ENCODE measurements at places on chromosomes 16 and 17. TPM values are rescaled to one million over a fixed set of nuclear protein-coding genes. Genes with fewer than 3 reads are reported as not detected.

RRN3 gene
- total RNA-seq, result 21.7 TPM

DNA sequence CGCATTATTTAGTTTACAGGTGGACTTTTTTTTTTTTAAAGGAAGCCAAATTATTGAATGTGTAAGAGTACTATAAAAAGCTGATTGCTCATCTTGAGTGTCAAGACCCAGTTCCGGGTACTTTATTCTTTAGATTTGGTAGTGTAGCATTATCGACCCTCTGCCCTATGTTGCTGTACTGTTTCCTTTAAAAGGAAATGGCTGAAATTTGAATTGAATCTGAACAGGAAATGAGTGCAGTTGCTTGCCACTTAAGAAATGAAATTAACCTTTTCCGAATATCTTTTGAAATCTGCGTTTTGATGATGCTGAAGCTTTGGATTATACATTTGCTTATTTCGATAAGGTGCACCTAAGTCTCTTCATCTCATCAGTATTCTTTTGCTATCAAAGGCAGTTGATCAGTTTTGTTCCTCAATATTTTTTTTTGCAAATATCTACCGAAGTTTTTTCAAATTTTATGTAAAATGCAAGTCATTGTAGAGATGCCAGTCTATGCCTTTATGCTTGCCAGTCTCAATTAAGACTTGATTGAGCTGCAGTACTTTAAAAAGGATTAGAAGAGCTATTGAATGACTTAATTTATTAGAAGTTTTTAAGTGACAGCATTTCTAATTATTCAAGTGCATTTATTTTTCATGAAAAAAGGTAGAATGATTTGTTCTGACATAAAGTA is 1.8 kb downstream of the GGNBP2 start:
- peak; percentile 79 for DNase-seq

DNA sequence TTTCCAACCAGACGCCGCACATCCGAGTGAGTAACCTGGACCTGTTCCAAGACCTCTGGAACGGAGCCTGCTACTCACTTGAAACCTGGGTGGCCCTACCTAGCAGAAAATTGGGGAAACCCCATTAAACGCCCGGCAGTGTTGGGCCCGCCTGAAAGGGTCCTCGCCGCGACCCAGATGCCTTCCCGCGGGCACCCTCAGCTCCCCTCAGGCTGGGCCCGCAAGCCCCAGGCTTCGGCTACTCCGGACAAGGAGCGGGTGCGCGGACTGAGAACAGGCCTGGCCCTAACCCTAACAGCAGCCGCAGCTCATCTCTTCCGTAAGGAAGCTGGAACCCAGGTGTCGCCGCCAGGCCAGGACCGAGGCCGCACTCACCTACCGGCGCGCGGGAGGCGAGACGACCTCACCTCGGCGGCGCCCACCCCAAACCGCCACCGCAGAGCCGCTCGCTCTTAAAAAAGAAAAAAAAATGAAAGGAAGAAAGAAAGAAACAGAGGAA is 344 bp downstream of the PSME3IP1 start:
- peak; percentile 60 for DNase-seq

GRCh38 chr17:74125156-74125555 is 78.3 kb upstream of the RPL38 start:
- DNase-seq, result no peak

KRT20 gene
- total RNA-seq, result not detected

DNA sequence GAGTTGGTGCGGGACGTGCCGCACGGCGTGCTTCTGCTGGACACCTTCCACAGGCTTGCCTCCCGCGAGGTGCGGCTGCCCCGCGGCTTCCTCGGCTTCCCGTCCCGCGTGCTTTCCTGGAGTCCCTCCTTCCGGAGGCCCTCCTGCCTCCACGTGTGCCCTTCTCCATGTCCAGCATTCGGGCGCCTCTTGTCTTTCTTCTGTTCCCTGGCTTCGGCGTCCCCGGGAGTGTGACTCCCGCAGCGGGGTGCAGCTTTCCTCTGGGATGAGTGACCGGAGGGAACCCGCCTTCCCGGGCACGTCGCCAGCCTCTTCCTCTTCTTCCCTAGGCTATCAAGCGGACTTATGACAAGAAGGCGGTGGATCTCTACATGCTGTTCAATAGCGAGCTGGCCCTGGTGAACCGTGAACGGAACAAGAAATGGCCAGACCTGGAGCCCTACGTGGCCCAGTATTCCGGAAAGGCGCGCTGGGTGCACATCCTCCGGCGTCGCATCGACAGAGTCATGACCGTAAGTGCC is 23.0 kb downstream of the DNAH2 start:
- no peak for DNase-seq

DNA sequence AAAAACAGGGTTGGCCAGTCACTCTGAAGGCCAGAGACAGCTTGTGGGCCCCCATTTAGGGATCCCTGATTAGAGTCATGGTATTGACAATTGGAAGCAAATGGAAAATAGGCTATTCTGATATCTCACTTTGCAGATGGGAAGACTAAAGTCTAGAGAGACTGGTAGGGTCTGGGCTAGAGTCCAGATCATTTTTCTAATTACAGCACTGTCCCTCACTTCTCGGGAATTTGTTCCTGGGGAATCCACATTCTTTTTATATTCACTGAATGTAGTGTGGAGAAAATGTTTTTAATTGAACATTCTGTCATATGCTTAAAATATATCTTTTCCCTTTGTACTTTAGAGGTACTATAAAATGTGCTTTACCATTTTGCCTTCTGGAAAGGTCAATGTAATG is 1.1 kb downstream of the KATNIP start:
- no peak for DNase-seq

GRCh38 chr17:44557651-44558285 is 484 bp downstream of the FZD2 start:
- no peak for DNase-seq

DNA sequence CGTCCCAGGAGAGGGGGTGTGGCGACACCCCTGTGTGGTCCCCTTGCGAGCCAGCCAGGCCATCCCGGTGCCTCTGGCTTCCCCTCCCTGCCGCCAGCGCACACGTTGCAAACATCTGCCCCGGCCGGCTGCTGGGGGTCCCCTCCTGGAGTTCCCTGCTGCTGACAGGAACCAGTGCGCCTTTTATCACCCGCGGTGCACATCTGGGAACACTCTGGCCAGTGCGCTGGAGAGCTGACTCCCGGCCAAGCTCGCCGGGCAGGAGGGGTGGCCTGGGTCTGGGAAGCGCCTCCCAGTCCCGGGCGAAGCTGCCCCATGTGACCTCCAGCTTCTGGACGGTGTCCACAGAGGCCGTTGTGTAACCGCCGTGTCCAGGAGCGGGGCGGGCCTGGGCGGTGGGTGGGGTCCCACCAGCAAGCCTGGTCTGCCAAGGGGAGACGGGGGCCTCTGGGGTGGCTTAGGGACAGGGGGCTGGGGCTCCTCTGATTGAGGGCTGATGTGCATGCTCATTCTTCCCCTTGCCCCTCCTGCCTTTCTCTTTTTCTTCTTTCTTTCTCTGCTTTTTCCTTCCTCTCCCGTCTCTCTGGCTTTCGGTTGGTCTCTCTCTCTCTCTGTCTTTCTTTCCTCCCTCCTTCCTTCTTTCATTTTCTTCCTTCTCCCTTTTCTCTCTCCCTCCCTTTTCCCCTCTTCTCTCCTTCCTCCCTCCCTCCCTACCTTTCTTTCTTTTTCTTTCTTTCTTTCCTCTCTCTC is 25.2 kb upstream of the CIBAR2 start:
- DNase-seq, result peak; percentile 20

GRCh38 chr16:31347445-31347844 is 7.5 kb upstream of the ITGAX start:
- no peak for DNase-seq

DNA sequence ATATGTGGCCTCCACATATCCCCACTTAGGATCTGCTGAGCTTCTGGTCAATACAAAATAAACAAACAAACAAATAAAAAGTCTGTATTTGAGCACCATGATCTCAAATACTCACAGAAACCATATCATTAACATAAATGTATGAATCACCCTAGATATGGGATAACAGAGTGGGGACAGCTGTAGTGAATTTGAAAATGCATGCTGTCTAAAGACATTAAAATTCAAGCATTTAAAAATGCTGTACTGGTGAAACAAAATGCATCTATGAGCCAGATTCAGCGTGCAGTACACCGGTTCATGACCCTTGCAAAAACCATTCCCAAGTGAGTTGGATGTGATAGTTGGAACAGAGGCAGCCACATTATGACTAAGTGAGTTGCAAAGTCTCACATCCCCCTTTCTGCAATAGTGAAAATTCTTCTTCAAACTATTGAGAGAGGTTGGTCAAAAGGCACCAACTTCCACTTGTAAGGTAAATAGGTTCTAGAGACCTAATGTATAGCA is 12.3 kb downstream of the GRIN2A start:
- no peak for DNase-seq

ELOB gene
- 358 TPM for total RNA-seq

DNA sequence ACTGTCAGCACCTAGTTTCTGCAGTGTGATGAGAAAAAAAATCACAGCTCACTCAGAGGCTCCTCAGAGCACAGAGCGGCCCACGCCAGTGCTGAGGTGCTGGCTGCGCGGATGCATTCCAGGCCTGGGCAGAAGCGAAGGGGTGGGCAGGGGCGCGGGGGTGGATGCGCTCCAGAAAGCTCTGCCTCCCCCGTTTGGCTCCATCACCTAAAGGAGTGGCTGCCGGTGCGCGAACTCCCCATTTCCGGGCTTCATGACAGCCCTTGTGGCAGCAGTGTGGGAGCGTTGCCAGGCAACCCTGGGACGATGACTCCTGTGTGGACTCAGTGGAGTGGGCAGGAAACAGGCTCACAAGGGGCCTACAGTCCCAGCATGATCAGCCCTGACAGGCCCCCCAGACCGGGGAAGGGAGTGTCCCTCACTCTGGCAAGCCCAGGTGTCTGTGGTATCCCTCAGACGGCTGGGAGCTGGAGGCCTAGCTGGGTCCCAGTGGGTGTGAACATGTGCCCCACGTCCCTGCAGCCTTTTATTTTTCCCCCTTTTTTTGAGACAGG is 32.8 kb upstream of the NUDT16L1 start:
- DNase-seq, result no peak

GRCh38 chr16:78303946-78304345 is 204.5 kb downstream of the WWOX start:
- no peak for DNase-seq

Measured in Karpas-422 (cell line).